Activated T-cell treated with anti-CD3 and anti-CD28 coated beads for 48 hours (primary cell): ENCODE measurements at places on chromosomes 1 and 21.

DNA sequence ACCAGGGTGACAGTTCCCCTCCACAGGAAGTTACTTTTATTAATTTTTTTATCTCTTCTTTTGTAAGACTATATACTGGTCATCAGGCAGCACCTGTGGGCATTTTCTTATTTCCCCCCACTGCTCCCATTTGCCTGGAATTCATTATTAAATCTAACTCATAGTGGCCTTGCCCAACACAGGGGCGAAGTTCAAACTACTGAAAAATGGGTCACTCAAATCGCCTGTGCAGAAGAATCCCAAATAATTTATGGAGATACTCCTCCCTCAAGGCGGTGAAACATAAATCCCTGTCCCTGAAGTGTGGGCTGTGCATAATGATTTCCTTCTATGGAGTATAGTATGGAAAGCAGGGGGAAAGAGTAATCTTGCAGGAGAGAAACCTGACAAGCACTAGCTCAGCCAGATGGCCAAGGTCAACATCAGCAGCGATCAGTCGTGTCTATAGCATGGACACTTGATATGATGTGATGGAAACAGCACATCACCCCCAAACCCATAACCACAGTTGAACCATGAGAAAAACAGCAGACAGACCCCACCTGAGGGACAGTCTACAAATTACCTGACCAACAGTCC, 7.9 kb downstream of the CAMK2N1 start:
- DNase-seq: no peak

DNA sequence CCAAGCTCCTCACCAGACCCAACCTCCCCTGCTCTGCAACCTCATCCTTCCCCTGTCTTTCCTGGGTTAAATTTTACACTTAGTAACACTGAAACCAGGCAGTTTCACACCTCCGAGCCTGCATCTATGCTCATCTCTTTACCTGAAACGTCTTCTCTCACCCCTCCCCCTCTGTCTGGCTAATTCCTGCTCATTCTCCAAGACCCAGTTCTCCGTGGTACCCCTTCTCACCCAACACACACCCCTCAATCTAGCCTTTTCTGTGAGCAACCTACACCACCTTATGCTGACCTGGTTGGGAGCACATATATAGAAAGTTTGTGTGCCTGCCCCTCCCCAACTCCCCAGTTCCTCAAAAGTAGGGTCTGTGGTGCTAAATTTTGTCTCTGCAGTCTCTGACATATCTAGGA, 3.7 kb upstream of the KIAA1614 start:
- DNase-seq: no peak

DNA sequence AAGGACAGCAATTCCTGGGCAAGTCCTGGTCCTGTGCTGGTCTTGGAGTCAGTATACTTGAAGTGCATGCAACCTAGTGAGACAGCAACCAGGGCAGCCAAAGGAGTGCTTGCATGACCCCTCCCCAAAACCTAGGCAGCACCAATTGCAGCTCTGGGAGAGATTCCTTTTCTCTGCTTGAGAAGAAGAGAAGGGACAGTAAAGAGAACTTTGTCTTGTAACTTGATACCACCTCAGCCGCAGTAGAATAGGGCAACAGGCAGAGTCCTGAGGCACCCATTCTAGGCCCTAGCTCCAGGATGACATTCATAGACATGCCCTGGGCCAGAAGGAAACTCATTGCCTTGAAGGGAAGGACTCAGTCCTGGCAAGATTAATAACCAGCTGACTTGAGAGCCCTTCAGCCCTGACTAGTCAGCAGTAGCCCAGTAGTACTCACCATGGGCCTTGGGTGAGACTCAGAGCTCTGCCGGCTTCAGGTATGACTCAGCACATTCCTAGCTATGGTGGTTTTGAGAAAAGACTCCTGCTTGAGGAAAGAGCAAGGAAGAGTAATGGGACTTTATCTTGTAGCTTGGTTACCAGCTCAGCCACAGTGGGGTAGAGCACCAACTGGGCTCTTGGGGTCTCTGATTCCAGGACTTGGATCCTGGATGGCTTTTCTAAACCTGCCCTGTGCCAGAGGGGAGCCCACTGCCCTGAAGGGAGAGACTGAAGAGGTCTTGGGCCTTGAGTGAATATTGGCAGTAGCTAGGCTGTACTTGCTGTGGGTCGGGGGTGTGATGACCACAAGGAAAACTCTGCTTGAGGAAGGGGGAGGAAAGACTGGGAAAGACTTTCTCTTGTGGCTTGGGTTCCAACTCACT, 51.7 kb upstream of the ACADM start:
- DNase-seq: no peak

- no peak for DNase-seq
Measured at GRCh38 chr1:47709019-47709871, 271.4 kb downstream of the FOXD2 start.

DNA sequence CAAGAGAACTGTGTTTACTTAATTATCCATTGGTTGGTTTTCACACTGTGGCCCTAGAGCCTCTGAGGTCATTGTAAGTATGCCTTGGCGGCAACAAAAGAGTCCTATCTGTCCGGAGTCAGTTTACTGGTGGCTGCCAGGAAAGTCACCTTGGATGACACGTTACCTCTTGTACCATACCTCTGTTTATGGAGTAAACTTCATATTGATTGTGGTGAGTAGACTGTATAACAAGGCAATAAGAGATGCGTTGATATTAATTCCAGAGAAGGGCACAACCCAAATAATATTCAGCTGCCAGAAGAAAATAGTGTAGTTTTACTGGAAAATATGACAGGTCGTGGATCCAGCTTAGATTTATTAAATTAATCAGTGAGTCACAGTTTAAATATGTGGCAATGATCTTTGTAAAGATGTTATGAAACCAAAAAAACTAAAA, 20.4 kb upstream of the KIF14 start:
- no peak for DNase-seq

DNA sequence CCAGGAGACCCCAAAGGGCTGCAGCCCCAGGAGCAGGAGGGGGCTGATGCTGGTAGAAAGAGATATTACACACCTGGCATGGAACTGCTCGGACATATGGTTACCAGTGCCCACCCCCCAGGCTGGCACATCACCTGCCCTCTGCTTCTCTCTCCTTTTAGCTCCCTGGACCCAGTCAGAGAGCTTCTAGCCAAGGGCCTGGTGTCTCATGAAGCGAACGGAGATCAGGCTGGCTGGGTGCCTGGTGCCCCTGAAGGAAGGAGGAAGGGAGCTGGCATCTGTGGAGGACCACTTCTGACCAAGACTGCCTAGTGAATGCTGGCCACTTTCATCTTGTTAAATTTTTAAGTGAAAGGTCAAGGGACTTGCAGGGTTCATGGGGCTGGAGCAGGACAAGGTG, 53.1 kb downstream of the FOXO6 start:
- no peak for DNase-seq

DNA sequence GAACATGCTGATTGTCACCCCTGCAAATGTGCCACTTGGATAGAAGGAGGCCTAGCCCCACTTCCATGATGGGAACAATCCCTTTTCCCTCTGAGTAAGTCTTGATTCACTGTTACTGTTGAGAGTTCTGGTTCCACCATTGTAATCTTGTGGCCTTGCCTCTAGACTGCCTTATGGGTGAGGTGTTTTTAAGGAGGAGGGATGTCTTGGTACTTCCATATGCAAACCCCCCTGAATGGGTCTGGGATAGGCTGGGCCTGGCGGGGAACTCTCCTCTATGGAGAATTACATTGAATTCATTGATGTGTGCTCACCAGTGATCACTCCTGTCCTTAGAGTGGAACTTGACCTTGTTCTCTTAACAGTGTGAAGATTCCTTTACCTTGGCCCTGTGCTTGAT, 5.8 kb downstream of the GALNT2 start:
- DNase-seq: no peak

- no peak for DNase-seq
Measured at GRCh38 chr1:185351734-185352466, 34.9 kb upstream of the IVNS1ABP start.

GRCh38 chr1:220880726-220881506, 1.7 kb downstream of the HLX start:
- no peak for DNase-seq

DNA sequence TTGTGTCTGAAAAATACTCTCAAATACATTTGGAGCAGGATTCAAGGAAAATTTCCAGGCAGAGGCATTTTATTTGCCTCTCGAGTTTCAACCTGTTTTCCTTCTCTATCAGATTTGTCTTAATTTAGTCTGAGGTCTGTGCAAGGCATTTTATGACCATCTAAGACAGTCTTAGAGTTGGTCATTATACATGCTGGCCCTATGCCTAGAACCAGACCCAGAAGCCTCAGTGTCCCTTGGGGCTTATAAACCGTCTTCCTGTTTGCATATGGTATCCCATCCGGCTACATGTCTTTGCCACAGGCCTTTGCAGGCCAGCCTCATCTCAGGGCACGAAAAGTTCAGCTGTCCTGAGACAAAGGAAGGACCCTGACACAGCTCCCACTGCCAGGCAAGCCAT, 346.1 kb downstream of the SIPA1L2 start:
- DNase-seq: no peak

GRCh38 chr1:3133686-3134085, 64.7 kb downstream of the PRDM16 start:
- no peak for DNase-seq

DNA sequence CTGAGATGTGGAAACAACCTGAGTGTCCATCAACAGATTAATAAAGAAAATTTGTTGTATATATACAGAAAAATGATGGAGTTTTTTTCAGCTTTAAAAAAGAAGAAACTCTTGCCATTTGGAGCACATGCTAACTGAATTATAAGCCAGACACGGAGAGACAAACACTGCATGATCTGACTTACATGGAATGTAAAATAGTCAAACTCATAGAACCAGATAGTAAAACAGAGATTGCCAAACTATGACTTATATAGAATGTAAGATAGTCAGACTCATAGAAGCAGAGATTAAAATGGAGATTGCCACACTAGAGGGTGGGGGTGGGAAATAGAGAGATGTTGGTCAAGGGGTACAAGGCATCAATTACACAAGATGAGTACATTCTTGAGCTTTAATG, 1786.6 kb downstream of the PLA2G4A start:
- DNase-seq: no peak

DNA sequence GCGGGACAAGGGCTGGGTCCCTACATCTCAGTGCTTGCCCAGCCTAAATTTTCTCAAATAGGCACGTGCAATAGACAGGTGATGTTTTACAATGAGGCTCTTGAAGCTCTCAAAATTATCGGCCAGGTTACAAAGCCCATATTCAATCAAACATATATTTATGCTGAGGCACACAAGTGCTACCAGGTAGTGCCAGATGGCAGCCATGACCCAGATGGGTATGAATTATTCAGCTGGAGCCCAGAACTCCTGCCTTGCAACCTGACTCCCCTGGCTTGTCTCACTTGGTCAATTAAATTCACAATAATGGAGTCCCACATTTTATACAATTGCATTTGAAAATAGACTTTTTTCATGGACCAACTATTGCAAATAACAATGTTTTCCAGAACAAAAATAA, 12.3 kb upstream of the ADAM30 start:
- no peak for DNase-seq

DNA sequence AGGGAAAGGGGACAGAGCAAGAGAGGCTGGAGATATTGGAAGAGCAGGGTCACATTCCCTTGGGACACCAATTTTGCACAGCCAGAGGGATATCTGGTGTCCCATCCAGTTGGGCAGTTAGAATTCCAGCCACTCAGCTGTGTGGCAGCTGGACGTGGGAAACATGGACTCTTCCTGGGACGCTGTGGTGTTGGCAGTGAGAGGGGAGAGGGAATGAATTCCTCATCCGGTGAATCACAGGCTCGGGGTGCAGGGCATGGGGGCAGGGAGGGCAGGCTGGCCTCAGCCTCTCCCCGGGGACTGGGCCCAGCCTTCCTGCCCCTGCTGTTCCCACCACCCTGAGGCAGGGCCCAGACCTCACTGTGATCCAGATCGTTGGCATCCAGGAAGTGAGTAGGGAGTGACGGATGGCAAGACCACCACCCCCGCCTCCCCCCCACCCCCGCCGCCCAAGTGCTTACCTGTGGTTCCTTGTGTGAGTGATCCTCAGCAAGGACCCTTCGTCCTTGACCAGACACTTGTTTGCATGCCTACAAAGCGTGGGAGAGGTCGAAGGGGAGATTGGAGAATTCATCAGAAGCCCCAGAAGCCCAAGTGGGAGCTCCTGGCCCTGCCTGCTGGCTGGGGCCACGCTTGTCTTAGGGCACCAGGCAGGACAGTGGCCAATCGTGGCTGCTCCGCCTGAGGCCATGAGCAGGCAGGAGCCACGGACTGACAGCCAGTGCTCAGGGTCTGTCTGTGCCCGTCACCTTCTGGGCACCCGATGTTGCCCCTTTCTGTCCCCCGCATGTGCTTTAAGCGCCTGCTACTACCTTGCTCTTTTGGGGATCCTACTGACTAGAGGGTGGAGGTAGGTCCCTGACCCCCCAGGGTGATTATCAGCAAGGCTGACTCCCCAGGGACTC, 8.7 kb downstream of the WNT3A start:
- DNase-seq: no peak

DNA sequence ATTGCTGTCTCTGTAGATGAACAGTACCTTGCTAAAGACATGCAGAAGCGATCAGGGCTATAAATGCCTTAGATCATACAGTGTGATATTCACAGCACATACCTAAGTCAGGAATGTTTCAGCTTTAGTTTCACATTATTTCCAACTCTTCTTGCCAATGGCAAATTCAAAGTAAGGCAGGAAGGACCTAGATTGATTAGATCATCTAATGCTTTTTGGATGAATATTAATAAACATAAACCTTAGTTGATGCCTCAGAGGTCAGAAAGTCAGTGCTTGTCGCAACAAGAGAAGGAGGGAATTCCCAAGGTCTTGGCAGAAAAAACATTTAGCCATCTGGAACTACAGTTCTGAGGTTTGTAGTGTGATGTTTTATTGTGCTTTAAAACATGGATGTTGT, 122.3 kb downstream of the TNFSF18 start:
- no peak for DNase-seq

DNA sequence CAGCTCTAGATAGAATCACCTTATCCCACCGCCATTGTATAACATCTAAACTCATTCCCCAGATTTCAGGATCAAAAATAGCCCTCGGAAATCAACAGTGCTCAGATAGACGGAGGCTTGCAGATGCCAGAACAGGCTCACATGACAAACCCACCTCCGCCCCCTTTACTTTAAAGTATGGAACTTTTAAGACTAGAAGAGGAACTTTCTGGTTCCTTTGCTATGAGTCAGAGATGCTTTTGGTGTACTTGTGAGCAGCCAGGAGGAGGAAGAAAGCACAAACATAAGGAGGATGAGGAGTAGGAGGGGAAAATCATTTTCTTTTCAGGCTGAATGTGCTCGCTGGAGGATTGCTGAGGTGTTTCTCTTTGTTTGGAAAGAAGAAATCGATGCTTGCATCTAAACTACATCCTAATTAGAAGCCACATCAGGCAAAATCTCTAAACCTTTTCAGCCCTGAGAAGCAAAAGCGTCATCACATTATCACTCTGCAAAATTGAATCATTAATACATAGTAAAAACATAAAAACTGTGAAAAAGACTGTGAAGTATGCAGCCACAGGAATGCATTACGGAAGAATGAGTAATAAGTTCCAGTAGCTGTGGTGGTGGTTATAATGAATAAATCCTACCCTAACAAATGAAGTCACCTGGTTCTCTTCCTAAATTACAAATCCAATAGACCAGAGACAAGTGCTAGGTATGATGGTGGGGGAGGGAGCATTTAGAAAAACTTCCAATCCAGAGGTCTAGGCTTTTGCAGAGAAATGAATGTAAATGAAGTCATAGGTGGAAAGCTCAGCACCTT, 251.3 kb downstream of the KCNH1 start:
- no peak for DNase-seq

- DNase-seq: no peak
Measured at GRCh38 chr1:198449727-198450433, 90.6 kb downstream of the ATP6V1G3 start.
